ENCODE measurements at places on chromosomes 11 and 22.

DNA sequence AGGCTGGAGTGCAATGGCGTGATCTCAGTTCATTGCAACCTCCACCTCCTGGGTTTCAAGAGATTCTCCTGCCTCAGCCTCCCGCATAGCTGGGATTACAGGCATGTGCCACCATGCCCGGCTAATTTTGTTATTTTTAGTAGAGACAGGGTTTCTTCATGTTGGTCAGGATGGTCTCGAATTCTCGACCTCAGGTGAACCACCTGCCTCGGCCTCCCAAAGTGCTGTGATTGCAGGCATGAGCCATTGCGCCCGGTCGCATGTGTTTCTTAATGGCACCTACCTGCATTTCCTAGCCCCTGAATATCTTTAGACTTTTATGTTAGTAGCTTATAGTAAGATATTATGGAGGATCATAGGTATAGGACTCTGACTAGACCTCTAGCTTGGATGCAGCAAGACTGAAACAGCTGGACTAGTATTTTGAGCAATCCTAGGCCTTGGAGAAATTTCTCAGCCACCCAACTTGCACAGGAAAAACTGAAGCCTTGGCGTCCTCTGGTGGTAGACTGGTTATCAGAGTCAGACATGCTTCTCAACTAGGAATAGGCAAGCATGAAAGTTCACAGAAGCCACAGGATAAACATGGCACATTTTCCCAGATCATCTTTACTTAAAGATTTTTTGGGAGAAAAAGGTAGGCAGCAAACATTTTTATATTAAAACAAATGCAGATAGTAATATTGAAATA lies 22.7 kb upstream of the C1QTNF4 start:
- peak; percentile 82 for DNase-seq

- no peak for DNase-seq
Observed at GRCh38 chr11:120273432-120273831, 33.5 kb downstream of the POU2F3 start.

- no peak for DNase-seq
Observed at GRCh38 chr11:39571081-39571480, 1888.4 kb downstream of the LRRC4C start.

GRCh38 chr11:92759571-92760214 lies 209.8 kb upstream of the MTNR1B start:
- no peak for DNase-seq

GRCh38 chr11:66281776-66282467 lies 3.9 kb downstream of the CNIH2 start:
- DNase-seq: no peak

DNA sequence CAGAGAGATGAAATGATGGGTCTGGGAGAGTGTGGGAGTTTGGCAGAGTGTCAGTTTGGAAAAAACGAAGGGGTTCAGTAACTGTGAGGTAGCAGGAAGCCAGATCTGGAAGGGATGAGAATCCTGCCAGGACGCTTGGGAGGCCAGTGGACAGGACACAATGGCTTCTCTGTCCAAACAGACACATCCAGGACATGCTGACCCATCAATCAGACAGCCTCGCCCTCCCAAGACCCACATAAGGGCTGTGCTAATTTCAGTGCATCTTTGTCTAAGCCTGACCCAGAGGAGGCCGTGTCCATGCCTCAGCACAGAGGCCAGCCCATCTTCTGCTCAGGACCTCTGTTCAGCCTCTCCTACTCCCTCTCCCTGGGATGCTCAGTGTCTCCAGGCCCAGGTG lies 576.5 kb upstream of the B3GAT1 start:
- DNase-seq: peak; percentile 69

GRCh38 chr11:62682518-62682917 lies 3.6 kb upstream of the UBXN1 start:
- DNase-seq: no peak

DNA sequence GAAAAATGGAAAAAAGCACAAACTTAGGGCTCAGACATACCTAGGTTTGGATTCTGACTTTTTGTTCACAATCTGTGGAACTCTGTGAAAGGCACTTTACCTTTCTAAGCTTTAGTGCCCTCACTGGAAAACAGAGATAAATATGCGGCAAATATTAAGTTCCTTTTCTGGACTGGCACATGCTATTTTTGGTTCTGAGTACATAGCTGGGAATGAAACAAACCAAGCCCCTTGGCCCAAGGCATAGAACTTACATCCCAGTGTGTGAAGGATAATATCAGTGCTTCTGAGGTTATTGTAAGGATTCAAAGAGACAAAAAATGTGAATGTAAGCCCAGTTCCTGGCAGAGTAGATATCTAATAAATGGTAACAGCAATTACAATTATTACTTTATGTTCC lies 227.5 kb downstream of the ADAMTS15 start:
- no peak for DNase-seq

GRCh38 chr22:27517361-27518155 lies 284.0 kb downstream of the MN1 start:
- DNase-seq: no peak

- no peak for DNase-seq
Observed at GRCh38 chr11:72015511-72016061, 16.9 kb downstream of the IL18BP start.

DNA sequence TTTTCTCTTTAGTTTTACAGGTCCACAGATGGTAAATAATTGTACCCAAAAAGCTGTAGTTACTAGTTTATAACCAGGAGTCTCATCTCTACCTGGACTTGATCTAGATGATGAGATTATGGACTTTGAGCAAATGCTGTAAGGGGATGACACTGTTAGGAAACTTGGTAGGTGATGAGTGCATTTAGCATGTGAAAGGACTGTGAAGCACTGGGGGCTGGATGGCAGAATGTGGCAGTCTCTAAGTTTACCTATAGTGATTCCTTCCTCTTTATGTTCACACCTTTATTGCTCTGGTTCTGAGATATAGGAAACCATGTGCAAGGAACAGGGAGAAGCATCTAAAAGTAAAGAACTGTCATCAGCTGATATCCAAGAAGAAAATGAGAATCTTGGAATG lies 230.7 kb upstream of the CHORDC1 start:
- no peak for DNase-seq

- peak; percentile 67 for DNase-seq
Observed at GRCh38 chr11:73454987-73455386, 78.8 kb downstream of the RELT start.

DNA sequence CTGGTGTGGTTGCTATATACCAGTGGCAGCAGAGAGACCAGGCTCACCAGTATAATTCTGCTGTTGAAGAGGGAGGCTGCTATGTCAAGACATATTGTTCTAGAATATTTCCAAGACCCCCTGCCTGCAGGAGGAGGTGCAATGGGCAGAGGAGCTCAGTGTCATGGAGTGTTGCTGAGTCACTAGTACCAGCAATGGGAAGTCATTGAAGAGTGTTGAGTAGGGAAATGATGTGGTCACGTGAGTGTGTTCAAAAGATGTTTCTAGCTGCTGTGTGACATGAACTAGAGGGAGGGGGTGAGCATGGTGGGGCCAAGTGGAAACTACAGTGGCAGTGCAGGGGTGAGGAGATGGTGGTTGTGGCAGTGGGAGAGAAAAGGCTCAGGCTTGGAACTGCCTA lies 76.3 kb upstream of the BIRC3 start:
- DNase-seq: no peak

- peak; percentile 40 for DNase-seq
Observed at GRCh38 chr11:116224154-116224888, 548.5 kb downstream of the BUD13 start.

DNA sequence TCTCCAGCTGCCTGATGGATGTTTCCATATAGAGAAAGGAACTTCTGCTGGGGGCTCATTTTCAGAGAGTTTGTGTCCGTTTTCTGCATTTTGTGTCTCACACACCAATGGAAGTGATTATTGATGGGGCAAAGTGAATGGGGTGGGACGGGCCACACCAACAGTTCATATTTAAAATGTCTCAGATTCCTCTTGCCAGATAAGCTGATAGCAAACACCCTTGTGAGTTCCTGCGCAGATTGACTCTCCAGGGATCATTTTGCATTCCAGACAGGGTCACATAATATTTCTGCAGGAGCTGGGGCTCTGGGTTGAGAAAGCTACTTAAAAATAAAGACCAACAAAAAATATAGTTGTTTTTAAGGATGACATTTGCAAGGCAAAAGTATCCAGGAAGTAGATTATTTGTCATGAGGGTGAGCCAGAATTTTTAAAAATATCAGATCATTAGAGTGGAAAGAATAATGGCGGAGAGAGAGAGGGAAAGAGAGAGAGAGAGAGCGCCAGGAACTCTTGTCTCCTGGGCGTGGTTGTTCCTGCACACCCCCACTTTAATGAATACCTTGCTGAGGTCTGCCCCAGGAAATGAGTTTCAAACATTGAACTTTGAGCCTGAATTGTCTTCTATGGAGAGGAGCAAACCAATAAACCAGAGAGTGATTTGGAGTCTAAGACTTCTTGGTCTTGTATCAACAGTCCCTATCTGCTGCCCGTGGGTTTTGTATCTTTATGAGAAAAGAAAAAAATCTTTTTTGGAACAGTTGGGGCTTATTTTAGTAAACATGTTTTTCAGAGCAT lies 33.3 kb downstream of the MICAL2 start:
- no peak for DNase-seq

GRCh38 chr22:37922191-37922590 lies 16.1 kb downstream of the MICALL1 start:
- no peak for DNase-seq

DNA sequence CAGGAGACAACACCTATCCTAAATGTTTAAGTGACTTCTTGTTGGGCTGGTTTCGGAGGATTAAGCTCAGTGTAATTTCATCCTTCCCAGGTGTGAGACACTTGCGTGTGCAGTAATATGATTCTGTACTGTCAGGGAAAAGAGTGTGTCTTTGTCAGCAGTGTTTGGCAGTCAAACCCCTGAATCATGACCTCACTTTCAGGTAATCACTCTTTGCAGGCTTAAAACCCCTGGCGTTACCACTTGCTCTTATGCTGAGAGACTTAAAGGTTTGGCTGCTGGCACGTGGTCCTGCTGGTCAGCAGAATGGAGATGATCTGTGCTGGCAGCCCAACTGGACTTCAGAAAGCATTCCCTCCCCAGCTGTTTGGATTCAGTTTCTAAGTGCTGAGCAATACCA lies 56.1 kb downstream of the APIP start:
- no peak for DNase-seq

- peak; percentile 47 for DNase-seq
Observed at GRCh38 chr11:69382131-69383128, 88.5 kb downstream of the MYEOV start.

GRCh38 chr22:43235445-43236409 lies 48.8 kb upstream of the TTLL12 start:
- no peak for DNase-seq

DNA sequence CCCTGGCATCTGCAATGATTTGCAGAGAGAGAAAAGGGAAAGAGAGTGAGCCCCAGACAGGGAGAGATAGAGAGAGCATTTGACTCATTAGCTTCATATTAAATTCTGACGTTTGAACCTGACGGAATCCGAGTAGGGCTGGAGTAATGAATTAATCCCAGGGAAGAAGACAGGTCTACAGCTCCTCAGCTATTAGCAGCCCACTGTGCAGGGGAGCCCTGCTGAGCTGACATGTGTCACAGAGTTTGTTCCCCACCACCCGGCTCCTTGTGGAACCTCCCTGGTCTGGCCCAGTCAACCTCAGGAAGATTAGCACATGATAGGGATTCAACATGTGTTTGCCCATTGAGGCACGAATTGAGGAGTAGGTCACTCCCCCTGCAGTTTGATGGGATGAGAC lies 404.0 kb downstream of the BUD13 start:
- DNase-seq: no peak

DNA sequence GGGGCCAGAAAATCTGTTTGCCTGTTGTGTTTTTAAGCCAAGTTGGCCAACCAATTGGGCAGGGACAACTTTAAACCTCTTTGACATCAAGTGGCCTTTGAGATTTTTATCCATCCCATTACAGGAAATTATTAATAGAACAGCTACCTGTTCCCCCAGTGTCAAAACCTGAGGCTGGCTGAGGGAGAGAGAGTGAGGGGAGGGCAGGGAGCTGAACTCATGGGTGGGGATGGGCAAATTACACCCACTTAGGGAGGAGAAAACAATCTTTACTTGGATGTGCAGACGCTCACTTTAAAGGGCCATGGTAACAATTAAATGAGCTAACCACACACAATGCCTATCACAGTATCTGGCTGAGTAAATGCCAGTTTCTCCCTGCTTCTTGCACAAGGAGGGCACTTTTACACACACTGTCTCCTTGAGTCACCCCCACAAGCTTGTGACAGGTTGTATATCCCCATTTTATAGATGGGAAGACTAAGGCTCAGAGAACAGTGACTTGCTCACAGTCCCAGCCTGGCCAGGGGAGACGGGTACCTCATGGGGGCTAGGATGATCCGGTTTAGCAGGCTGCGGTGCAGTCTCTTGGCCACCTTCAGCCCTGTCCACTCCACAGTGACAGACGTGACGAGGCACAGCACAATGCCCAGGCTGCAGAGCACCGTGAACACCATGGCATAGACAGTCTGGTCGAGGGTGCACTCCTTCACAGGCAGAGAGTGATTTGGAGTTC lies 17.8 kb upstream of the KCNJ11 start:
- DNase-seq: no peak

- DNase-seq: no peak
Observed at GRCh38 chr11:62190011-62190410, at the start of gene SCGB1D1. TSS of gene SCGB1D1 (plus strand) at chr11:62190216. CDS start at chr11:62190285, 69 bp downstream.

- peak; percentile 20 for DNase-seq
Observed at GRCh38 chr22:22810018-22810427, 77.6 kb upstream of the IGLL5 start.

DNA sequence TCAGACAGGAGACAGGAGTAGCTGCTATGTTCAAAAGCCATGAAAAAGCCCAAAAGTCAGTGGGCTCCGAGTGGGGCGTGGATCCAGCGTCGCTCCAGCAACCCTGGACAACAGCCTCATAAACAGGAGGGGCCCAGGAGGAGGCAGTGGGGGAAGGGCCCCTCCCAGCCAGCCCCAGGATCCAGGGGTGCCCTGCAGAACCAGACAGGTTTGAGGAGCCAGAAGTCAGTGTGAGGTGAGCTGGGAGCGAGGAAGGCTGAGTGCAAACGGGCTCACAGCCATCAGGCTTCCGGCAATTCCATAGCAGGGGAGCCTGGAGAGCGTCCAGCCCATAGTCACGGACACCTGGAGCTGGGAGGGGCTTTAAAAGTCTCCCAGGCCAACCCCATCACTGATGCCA lies 217.7 kb downstream of the MN1 start:
- no peak for DNase-seq

GRCh38 chr11:121443688-121444275 lies 8.3 kb upstream of the SORL1 start:
- no peak for DNase-seq

GRCh38 chr11:44893846-44894617 lies 56.7 kb downstream of the TP53I11 start:
- DNase-seq: peak; percentile 81

DNA sequence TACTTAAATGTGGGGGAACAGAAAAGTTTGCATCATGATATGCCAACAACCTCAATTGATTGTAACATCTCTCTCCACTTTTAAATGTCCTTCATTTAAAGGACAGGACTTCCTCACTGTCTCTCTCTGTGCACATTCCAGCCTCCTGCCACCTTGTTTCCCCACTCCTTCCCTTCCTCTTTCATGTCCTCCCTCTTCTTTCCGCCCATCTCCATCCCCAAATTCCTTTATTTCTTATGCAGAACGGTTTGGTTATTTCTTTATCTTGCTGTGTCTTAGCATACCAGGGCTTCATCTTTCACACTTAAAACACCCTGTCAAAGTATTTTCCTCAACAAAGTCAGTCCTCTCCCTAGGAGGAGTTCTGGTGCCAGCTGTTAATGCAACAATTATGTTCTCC lies 293.8 kb downstream of the NXPE2 start:
- no peak for DNase-seq

- no peak for DNase-seq
Observed at GRCh38 chr22:47307326-47307725, 544.9 kb downstream of the TBC1D22A start.

Data from Ammon's horn (tissue), 1 donor.